ENCODE measurements at places on chromosomes 2 and 18.

GRCh38 chr18:7272311-7273049 lies 41.6 kb downstream of the LRRC30 start:
- DNase-seq = peak; percentile 59

DNA sequence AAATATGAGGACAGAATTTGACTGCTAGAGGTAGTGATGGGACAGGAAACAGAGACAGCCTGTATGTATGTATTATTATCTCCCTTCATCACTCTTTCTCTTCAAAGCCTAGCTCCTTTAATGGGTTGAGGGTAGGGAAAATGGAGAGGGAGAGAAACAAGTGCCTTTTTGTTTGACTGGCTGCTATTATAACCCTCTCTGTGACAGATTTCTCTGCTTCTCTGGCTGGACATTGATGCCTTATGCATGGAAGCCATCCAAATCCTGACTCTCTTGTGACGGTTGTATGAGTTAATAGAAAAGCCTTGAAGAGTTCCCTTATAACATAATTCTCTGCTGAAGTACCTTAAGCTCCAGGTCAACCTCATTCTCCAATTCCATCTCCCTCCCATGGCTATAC lies 118.5 kb upstream of the COL5A2 start:
- DNase-seq = no peak

DNA sequence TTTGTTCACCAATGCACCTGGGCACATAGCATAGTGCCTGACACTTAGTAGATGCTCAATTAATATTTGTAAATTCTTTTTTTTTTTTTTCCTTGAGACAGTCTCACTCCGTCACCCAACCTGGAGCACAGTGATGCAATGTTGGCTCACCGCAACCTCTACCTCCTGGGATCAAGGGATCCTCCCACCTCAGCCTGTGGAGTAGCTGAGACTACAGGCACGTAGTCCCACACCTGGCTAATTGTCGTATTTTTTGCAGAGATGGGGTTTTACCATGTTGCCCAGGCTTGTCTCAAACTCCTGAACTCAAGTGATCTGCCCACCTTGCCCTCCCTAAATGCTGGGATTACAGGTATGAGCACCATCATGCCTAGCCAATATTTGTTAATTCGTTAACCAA lies 23.2 kb upstream of the LPIN2 start:
- DNase-seq = no peak

DNA sequence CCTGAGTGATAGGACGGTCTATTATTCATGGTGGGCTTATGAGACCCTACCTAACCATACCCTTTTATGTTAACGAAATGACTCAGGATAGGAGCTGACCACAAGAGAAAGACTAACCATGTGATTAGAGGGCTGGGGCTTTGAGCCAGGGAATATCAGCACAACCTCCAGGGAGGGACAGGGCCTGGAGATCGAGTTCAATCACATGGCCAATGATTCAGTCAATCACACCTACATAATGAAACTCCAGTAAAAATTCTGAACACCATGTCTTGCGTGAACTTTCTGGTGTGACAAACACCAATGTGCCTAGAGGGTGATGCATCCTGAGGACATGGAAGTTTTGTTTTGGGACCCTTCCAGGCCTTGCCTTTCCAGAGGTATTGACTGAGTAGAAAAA lies 2.2 kb upstream of the TEX51 start:
- no peak for DNase-seq

DNA sequence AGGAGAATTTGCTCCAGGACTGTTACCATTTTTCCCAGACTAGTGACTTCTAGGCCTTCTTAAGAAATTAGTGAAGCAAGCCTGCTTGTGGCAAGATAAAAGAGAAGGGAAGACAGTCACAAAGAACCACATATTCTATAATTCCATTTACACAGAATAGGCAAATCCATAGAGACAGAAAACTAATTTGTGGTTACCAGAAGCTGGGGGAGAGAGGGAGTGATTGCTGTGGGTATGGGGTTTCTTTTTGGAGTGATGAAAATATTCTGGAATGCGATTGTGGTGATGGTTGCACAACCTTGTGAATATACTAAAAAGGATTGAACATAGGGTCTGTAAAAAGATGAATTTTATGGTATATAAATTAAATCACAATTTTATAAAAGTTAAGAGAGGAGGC lies 37.5 kb upstream of the SIX2 start:
- DNase-seq = no peak

DNA sequence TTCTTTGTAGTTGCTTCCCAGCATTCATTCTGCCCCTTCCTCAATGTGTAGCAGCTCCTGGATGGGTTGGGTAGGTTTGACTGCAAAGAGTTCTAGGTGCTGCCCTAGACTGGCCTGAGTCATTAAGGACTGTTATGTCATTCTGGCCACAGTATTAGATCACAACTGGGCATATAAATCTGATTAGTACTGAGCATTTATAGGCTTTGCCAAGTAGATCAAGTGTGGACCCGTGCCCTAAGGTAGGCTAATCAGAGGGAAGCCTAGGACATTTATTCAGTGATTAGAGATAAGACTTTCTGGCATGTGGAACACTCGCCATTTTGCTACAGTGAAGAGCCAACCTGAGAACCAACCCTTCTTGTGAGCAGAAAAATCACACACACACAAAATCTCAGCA lies 2.7 kb downstream of the KATNAL2 start:
- DNase-seq = no peak
